ENCODE measurements at places on chromosomes 6 and 20.

GRCh38 chr20:33450867-33451266 is 7.3 kb upstream of the SNTA1 start:
- DNase-seq, result no peak
- H3K4me1 ChIP-seq, result no peaks in the 10 kb centered on the region
- H3K36me3 ChIP-seq, result no peaks in the 10 kb centered on the region

DNA sequence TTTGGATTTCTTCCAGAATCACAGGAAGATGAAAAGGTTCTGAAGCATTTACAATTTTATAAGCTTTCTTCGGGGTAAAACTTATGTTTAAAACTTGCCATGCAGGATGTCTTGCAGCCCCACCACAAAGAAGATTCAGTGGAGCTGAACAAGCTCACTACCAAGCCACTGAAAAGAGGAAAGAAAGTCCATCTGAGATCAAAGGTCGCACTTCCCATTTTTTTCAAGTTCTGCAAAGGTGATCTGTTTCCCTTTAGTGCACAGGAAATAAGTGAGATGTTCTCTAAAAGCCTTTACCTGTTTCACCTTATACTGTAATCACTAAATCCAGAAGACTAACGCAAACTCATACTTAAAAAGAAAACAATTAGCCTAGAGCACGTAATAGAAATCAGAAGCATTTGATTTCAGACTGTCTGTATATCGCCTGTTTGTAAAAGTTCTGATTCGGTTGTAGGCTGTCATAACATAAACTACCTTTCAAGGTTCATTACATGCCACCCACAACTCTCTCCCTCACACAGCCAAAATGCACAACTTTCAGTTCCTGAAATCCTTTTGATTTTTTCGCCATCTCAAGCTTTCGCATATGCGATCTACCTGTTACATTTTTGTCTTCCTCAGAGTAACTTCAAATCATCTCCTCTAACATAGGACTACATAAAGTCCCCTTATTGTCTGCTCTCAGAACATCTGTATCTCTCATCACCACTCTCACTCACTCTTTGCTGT is 1.8 kb downstream of the ECHDC1 start:
- no peak for DNase-seq
- H3K27ac ChIP-seq, result no peak overlapping the region
- no peaks in the 10 kb centered on the region for H3K36me3 ChIP-seq

- H3K4me3 ChIP-seq, result no peak overlapping the region
- H3K36me3 ChIP-seq, result no peaks in the 10 kb centered on the region
- H3K4me1 ChIP-seq, result no peaks in the 10 kb centered on the region
- H3K27me3 ChIP-seq, result no peaks in the 10 kb centered on the region
- DNase-seq, result no peak
Measured at GRCh38 chr6:159102373-159103160, 57.8 kb upstream of the TAGAP start.

DNA sequence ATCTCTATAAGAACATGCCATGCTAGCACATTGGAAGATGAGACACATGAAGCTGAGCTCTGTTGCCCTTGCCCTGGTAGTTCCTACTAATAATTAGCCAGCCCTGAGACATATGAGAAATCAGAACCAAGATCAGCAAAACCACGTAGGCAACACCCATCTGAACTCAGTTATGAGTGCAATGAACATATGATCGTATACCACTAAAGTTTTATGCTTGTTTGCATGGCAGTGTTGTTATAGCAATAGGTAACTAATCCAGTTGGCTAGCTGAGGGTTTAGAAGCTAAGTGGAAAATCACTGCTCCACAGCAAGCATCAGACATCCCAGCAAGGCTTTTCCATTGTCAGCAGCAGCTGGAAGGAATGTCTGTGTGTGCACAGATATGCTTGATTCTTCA is 180.7 kb downstream of the BTBD3 start:
- H3K27ac ChIP-seq, result no peak overlapping the region
- no peaks in the 10 kb centered on the region for H3K36me3 ChIP-seq
- H3K4me3 ChIP-seq, result no peak overlapping the region
- H3K27me3 ChIP-seq, result no peaks in the 10 kb centered on the region

DNA sequence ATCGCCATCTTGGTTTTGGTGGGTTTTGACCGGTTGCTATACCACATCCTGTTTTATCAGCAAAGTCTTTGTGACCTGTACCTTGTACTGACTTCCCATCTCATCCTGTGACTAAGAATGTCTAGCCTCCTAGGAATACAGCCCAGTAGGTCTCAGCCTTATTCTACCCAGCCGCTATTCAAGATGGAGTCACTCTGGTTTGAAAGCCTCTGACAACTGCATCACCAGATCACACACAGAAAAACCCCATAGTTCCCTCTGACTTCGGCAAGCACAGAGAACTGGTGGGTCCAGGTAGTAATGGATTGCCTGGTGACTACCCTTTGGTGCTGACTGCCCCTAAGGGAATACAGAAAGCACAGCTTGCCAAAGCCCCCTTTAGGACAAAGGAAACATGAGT is 10.3 kb upstream of the RSPH4A start:
- no peaks in the 10 kb centered on the region for H3K27me3 ChIP-seq
- no peak overlapping the region for H3K4me3 ChIP-seq
- H3K27ac ChIP-seq, result no peak overlapping the region
- DNase-seq, result no peak

GRCh38 chr20:3238616-3239025 is 369 bp downstream of the SLC4A11 start:
- DNase-seq, result no peak
- H3K27me3 ChIP-seq, result peaks cover 9% of the 10 kb centered on the region
- H3K36me3 ChIP-seq, result no peaks in the 10 kb centered on the region
- no peak overlapping the region for H3K27ac ChIP-seq
- peak overlapping the region; percentile 78 for H3K4me3 ChIP-seq

DNA sequence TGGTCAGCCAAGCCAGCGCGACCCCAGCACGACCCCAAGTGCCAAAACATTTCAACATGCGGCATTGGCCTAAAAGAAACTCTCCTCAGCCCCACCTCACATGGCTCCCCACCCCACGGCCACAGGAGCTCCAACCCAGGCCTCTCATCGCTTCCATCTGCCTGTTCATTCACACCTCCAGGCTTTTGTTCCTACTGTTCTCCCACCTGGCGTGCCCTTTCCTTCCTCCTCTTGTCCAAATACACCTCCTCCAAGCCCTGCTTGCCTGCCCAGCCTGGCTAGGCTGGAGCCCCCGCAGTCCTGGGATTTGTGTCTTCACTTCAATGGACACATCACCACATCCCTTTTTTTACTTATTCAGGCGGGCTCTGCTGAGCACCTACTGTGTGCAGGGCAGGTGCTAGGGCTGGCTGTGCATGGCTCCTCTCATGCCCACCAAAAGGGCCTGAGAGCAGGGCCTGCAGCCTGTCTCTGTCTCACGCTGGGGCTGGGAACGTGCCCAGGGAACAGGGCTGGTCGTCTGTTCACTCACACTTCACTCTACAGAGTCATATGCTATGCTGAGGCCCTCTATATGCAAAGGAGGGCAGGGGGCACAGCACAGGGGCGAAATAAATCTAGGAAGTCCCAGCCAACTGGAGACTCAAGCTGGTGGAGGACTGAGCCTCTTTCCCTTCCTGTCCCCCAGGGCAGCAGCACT is 61.1 kb downstream of the GRM4 start:
- no peak overlapping the region for H3K4me3 ChIP-seq
- H3K27ac ChIP-seq, result no peak overlapping the region
- no peaks in the 10 kb centered on the region for H3K4me1 ChIP-seq

GRCh38 chr6:5152460-5152859 is 67.3 kb downstream of the PPP1R3G start:
- DNase-seq, result no peak
- no peaks in the 10 kb centered on the region for H3K27me3 ChIP-seq
- no peak overlapping the region for H3K27ac ChIP-seq
- no peaks in the 10 kb centered on the region for H3K36me3 ChIP-seq
- no peaks in the 10 kb centered on the region for H3K4me1 ChIP-seq

- no peak overlapping the region for H3K27ac ChIP-seq
- H3K4me3 ChIP-seq, result no peak overlapping the region
- no peak for DNase-seq
- no peaks in the 10 kb centered on the region for H3K36me3 ChIP-seq
- no peaks in the 10 kb centered on the region for H3K27me3 ChIP-seq
- no peaks in the 10 kb centered on the region for H3K4me1 ChIP-seq
Measured at GRCh38 chr6:84645563-84646266, 118.7 kb downstream of the TBX18 start.

- no peak for DNase-seq
- no peak overlapping the region for H3K27ac ChIP-seq
- no peak overlapping the region for H3K4me3 ChIP-seq
- no peaks in the 10 kb centered on the region for H3K4me1 ChIP-seq
Measured at GRCh38 chr20:38049800-38050199, 16.3 kb downstream of the RPRD1B start.

- no peaks in the 10 kb centered on the region for H3K4me1 ChIP-seq
- no peak overlapping the region for H3K27ac ChIP-seq
- H3K36me3 ChIP-seq, result peaks cover 32% of the 10 kb centered on the region
- DNase-seq, result no peak
Measured at GRCh38 chr6:17758119-17758518, 51.4 kb upstream of the NUP153 start.

DNA sequence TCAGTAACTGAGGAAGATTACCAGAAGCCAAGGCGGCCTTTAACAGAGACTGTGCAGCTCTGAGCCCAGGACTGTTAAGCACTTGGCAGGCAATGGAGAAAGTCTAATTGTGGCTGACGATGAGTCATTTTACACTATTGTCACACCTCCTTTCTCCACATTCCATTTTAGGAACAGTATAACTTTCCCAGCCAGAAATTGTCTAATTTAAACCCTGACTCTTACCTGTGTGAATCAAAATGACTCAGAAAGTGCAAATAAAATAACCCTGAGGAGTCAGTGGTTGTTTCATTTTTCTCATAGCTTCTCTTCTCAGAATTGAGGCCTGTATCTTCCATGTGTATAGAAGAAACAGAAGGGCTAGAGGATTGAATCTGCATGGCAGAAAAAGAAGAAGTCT is 40.0 kb upstream of the OPN5 start:
- H3K27me3 ChIP-seq, result no peaks in the 10 kb centered on the region
- H3K36me3 ChIP-seq, result no peaks in the 10 kb centered on the region
- no peaks in the 10 kb centered on the region for H3K4me1 ChIP-seq
- H3K27ac ChIP-seq, result no peak overlapping the region
- no peak for DNase-seq

DNA sequence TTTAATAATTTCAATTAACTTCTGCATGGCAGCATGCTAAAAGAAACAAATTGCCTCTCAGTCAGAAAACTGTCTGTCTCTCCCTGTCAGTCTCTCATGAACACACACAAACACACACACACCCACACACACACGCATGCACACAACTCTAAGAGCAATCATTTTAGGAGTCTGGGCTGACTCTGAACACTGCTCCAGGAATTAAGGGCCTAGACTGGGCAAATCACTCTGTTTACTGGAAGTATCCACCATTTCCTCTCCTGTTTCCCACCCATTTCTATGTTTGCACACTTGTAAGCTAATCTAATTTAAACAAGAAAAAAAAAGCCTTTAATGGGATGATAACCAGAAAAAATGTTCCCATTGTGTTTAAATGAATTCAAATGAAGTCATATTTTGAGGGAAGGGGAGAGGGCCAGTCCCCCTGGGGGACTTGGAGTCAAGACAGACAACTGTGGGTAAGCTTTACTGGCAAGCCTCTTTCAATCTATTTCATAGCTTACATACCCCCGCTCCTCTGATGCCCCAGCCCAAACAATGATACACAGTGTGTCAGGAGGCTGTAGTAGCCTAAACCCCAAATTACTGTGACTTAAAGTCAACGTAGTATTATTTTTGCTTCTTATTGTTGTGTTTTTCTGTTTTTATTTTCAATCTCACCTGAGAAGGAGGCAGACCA is 447.8 kb upstream of the FLRT3 start:
- H3K4me1 ChIP-seq, result no peaks in the 10 kb centered on the region
- DNase-seq, result no peak
- H3K4me3 ChIP-seq, result no peak overlapping the region
- no peak overlapping the region for H3K27ac ChIP-seq

- H3K27ac ChIP-seq, result no peak overlapping the region
- DNase-seq, result no peak
- no peaks in the 10 kb centered on the region for H3K4me1 ChIP-seq
Measured at GRCh38 chr20:22905658-22906057, 129.5 kb upstream of the SSTR4 start.

GRCh38 chr20:4817230-4817671 is 95.5 kb downstream of the PRND start:
- no peaks in the 10 kb centered on the region for H3K4me1 ChIP-seq
- no peak overlapping the region for H3K27ac ChIP-seq
- H3K4me3 ChIP-seq, result no peak overlapping the region
- DNase-seq, result no peak
- no peaks in the 10 kb centered on the region for H3K36me3 ChIP-seq

- H3K4me1 ChIP-seq, result peaks cover 2% of the 10 kb centered on the region
- no peaks in the 10 kb centered on the region for H3K36me3 ChIP-seq
- no peaks in the 10 kb centered on the region for H3K27me3 ChIP-seq
- H3K4me3 ChIP-seq, result peak within 1 kb of the TSS; percentile 68
- DNase-seq, result no peak
Measured at GRCh38 chr6:116461331-116461931, at the start of gene CALHM6. Gene CALHM6, plus strand, starts transcription at chr6:116461375. Its CDS starts 555 bp downstream, at chr6:116461930.

GRCh38 chr6:151101816-151102694 is 137.7 kb upstream of the AKAP12 start:
- peaks cover 15% of the 10 kb centered on the region for H3K4me1 ChIP-seq
- no peaks in the 10 kb centered on the region for H3K27me3 ChIP-seq
- DNase-seq, result no peak
- H3K36me3 ChIP-seq, result no peaks in the 10 kb centered on the region
- H3K4me3 ChIP-seq, result no peak overlapping the region
